Stomach (tissue), 19 donors: ENCODE measurements at places on chromosomes 2 and 18. TPM values are rescaled to one million over a fixed set of nuclear protein-coding genes. Genes with fewer than 3 reads are reported as not detected.

Gene C1GALT1C1L
- total RNA-seq: not detected

DNA sequence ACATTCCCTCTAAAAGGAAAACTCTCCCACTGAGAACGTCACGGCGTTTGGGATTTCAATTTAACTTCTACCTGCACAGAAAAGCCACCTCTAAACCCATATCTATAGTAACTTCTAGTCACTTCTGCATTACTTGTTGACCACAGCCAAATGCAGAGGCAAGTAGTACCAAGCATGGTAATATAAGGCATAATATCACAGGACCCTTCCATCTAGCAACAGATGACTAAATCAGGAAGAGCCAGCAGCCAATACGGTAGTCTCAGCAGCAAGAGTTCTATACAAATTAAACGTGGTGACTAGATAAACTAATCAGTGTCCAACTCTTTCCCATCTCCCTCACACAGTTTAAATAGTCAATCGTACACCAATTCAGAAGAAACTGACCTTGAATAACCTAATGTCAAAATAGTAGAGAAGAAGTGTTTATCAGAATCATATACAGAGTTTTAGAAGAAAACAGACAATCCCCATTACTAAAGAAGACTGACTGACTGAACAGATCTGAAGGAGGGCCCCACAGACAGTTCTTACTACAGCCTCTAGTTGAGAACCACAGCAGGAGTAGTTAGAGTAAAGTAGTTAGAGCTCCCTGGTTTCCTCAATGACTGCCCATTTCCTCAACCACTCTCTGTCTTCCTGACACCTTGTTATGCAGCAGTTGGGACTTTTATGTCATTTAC lies 30.0 kb downstream of the MEMO1 start:
- DNase-seq: no peak

- DNase-seq: no peak
Observed at GRCh38 chr2:182410120-182410519, 16.7 kb downstream of the PDE1A start.

DNA sequence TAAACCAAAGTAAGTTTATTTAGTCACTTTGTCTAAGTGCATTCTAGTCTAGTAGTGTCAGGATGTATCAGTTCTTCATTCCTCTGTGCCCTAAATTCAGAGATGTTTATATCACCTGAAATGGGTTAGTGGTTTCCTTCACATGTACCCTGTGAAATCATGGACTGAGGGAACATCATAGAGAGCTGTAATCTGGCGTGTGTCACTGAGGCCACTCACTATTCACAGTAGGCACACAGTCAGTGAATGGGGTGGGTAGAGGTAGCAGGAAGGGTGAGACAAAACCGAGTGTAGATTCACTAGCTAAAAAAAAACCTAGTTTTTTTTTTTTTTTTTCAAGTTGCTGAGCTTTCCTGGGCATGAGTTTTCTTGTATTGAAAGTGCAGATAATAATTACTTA lies 5.6 kb downstream of the KIF5C start:
- no peak for DNase-seq

Gene EDAR
- 1.1 TPM for total RNA-seq

GRCh38 chr2:161432107-161432506 lies 16.0 kb downstream of the TBR1 start:
- DNase-seq: no peak

Gene INPP5D
- total RNA-seq: 42.0 TPM

Gene SULT1C4
- not detected for total RNA-seq
